ENCODE measurements at places on chromosomes 4 and X.

- no peak for DNase-seq
Observed at GRCh38 chr4:72375073-72375736, 193.8 kb downstream of the ADAMTS3 start.

DNA sequence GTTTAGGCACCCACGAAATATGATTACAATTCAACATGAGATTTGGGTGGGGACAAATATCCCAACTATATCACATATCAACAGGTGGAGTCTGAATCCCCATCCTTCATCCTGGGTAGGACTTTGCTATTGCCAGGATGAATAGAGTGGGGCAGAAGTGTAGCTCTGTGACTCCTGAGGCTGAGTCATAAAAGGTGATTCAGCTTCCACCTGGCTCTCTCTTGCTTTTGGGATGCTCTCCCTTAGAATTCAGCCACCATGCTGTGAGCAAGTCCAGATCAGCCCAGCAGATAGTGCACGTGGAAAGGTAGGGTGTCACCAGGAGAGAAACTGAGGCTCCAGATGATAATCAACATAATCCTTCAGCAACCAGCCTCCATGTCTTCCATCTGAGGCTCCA lies 193.8 kb upstream of the BCOR start:
- no peak for DNase-seq

DNA sequence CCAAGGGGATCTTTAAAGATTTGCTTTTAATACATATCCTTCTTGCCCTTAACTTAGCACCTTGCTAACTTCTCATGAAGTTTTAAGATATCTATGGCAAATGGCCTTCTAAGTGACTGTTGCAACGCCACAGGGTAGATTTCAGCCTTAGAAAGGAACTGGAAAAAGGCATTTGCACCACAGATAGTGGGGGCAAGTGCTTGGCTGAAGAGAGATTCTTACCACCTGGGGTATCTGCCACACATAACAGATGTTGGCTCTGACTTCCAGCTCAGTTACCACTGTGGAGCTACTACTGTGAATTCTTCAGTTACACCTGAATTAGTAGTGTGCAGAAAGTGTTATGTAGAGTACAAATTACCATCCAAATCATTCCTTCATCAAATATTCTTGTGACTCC lies 302.6 kb downstream of the PPP3CA start:
- DNase-seq, result no peak

DNA sequence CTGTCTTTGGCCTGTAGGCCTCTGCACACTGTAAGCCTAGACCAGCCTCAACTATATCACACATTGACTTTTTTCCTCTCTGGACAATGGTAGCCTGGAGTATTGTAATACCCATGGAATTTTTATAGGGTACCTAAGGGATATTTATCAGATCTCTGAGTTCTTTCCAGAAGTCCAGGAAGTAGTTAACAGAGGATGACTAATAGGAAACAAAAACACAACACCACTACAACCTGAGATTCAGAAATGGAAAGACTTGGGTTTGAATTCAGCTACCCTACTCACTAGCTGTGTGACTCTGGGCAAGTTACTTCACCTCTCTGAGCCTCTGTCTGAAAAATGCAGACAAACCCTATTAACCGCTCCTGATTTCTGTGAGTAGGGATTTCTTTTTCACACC lies 7.7 kb upstream of the STX18 start:
- DNase-seq, result no peak

GRCh38 chr4:48337731-48338130 lies 3.6 kb upstream of the SLAIN2 start:
- no peak for DNase-seq

DNA sequence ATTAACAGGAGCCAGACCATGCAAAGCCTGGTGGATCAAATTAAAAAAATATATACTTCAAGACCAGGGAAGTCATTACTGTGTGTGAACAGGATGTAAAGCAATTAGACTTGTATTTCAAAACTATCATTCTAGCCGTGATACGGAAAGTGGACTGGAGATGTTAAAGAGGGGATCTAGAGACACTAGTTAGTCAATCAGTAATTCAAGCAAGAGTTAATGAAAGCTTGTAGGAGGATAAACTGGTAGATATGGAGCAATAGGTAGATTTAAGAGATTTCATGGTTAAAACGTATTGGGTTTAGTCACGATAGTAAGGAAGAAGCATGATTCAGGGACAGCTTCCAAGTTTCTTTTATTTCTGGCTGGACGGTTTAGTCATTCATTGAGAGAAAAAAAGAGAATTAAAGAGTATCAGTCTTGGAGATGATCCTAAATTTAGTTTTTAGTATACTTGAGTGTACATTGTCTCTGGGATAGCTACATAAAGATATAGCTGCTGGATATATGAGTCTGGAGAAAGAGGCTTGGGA lies 3.9 kb downstream of the MAD2L1 start:
- no peak for DNase-seq

- DNase-seq, result no peak
Observed at GRCh38 chr4:68283714-68284113, 38.2 kb upstream of the TMPRSS11B start.

GRCh38 chr4:20075248-20075871 lies 176.3 kb upstream of the SLIT2 start:
- DNase-seq, result no peak

DNA sequence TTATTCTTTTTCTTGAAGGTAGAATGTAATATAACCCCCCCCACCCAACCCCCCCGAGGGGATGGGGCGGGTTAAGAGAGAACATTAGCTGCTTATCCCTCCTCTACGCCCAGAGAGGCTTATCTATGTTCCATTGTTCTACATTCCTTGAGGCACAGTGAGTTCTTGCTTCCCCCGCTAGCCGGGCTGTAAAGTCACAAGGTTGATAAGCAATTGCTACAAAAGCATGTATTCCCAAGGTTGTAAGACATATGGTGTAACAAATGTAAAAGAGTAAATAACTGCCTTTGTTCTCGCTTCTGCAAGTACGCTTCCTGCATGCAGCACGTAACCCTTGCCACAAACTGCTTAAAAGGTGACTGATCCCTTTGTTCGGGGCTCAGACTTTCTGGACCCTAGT lies 8.2 kb downstream of the DCAF8L2 start:
- DNase-seq, result no peak

- no peak for DNase-seq
Observed at GRCh38 chrX:73262991-73263390, 48.3 kb upstream of the NAP1L2 start.

DNA sequence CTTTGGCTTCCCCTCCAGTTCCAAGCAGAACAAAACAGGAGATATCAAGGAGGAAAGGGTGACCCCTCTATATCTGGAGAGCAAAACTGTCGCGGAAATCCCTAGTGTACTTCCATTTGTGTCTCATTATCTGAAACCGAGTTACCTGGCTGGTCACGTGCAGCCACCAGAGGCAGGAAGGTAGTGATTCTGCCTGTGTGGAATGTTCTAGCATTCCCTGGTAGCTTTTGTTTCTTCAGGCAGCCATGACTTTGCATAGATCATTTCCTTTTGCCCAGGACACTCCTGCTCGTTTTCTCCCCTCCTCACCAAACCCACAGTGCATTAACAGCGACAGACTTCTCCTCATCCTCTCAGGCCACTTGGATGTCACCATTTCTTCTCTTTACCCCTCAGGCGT lies 107.9 kb downstream of the PTTG2 start:
- DNase-seq, result no peak

- DNase-seq, result no peak
Observed at GRCh38 chr4:25112995-25113380, 47.3 kb downstream of the SEPSECS start.

GRCh38 chrX:74061879-74062278 lies 242.1 kb upstream of the ZCCHC13 start:
- DNase-seq, result no peak

- DNase-seq, result no peak
Observed at GRCh38 chr4:158008551-158009218, 164.1 kb downstream of the GASK1B start.

- DNase-seq, result no peak
Observed at GRCh38 chr4:2626231-2626630, 89.8 kb downstream of the FAM193A start.

- no peak for DNase-seq
Observed at GRCh38 chr4:52371841-52372240, 287.3 kb downstream of the USP46 start.

DNA sequence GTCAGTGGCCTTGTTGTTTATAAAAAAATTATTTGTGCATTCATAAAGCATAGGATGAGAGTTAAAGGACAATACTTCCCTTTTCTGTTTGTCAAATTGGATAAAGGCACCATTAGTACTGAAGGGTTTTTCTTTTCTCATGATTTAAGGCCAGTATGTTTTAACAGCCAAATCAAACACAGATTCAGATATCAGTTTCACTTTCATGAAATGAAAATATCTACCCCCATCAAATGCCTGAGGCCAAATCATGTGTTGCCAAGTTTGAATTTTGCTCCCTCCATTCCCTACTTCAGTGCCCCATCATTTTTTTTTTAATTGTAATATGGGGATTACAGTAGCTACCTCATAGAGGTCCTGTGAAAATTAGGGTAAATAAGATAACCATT lies 745.9 kb downstream of the RPA4 start:
- no peak for DNase-seq

- DNase-seq, result peak; percentile 28
Observed at GRCh38 chrX:114715096-114715495, 131.2 kb downstream of the HTR2C start.

DNA sequence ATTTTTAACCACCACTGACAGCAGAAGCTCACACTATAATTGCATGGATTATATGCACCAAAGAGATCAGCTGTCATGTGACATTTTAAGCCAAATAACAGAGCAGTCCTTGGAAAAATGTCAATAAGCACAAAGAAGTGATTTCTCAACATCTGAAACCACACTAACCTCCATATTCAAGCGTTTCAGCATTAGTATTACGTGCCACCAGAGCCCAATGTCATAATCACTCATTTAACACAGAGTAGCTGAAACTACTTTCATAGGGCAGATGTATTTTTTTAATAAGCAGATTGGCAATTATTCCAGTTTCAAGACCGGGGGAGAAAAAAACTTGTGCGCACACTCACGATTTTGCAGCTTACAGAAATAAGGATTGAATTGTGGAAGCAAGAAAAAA lies 76.6 kb downstream of the SH3KBP1 start:
- DNase-seq, result peak; percentile 42

DNA sequence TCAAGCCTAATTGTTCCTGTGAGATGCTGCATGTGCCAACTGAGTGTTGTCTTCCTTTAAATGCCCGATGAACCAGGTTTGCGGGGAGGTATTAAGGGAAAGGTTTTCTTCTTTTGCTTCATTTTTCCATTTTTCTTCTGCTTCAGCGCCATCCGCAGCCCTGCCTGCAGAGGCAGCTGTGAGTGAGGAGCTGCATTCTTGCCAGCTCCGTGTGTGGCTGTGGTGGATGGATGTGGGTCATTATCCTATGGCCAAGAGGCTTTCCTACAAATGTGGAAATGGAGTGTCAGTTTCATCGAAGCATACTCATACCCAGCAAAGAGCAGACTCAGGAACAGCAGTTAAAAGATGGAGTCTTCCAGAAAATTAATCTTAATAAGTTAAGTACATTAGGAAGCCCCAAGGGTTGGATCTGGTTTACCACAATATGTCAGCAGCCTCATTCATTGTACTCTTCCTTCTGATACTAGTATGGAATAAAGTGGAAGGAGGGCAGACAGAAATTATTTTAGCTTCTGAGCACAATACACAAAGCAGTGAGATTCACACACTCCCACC lies 37.6 kb downstream of the TNIP3 start:
- no peak for DNase-seq

DNA sequence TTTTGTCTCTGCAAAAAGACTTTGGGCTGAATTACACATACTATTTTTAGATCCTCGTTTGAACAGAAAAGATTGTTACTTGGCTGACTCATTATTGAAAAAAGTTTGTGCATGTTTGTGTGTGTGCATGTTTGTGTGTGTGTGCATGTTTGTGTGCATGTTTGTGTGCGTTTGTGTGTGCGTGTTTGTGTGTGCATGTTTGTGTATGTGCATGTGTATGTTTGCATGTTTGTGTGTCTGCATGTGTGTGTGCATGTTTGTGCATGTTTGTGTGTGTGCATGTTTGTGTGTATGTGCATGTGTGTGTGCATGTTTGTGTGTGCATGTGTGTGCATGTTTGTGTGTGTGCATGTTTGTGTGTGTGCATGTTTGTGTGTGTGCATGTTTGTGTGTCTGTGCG lies 201.1 kb upstream of the FAT1 start:
- DNase-seq, result no peak

DNA sequence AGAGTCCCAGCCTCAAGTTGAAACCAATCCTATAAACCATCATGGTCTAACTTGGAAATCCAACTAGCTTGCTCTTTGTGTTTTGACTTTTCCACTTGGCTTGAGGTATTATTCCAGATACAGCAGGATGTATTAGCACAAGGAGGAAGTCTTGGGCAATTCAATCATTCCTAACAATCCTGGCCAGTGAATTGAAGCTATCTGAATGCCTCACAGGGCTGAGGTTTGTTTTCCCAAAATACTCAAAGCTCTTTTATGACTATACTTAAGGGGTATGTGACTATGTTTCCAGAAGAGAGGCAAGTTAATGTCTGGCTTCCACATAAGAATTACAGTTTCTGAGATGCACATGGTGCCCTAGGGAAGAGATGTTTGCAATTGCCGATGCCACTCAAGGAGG lies 66.8 kb upstream of the SH3RF1 start:
- DNase-seq, result no peak

DNA sequence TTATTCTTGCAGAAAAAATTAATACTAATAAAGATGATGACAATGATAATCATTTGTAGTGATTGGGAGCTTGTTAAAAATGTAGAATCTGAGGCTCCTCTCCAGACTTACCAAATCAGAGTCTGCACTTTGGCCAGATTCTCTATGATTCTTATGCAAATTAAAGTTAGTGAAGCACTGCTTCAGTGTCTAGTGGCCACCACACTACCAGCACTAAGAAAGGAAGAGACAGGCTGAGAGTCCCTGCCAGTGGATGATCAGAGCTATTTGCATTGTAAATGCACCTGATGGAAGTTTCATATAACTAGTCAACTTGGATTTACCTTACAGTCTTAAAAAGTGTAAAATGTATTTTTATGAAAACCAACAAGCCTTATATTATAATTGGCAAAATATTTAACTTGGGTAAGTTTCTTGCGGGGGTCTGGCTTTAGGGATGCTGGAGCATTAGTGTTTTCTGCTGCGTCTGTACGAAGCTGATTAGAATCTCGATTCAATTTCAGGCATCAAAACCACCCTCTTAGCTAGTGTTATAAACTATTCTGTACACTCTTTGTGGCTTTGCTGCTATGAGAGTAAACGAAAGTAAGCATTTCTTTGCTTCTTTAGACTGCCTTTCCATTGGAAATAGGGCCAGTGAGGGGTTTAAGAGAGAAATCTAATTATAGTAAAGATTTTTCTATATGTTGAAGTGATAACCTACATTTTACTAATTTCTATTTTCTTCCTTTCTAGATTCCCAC lies 114.1 kb downstream of the TLL1 start:
- no peak for DNase-seq

DNA sequence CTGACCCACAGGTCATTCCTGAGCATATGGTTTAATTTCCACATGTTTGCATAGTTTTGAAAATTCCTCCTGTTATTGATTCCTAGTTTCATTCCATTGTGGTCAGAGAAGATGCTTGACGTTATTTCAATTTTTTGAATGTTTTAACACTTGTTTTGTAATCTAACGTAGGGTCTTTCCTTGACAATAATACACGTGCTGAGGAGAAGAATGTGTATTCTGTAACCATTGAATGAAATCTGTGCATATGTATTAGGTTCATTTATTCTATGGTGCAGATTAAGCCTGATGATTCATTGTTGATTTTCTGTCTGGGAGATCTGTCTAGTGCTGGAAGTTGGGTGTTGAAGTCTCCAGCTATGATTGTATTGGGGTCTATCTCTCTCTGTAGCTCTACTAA lies 486.4 kb upstream of the RPS6KA3 start:
- DNase-seq, result no peak
